ENCODE measurements at places on chromosomes 4 and X.

- DNase-seq, result no peak
Measured at GRCh38 chr4:47736555-47736954, 101.3 kb downstream of the CORIN start.

GRCh38 chr4:123346951-123347350, 49.6 kb upstream of the SPRY1 start:
- DNase-seq, result no peak

DNA sequence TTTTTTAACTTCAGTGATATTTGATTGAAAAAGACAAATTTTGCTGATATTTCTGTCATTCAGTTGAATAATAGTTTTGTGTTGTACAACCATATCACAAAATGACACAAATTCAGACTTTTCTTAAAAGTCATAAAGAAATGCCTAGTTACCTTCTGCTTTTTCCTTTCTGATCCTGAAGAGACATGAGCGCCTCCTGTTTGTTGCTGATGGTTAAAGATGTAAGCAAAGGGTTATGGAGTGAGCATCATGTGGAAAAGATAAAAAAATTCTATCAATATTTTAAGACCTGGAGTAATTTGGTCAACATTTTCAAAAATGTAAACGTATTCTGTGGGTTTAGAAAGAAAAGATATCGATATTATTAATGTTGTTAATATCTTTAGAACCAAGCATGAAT, 669.9 kb upstream of the NR3C2 start:
- DNase-seq, result no peak

DNA sequence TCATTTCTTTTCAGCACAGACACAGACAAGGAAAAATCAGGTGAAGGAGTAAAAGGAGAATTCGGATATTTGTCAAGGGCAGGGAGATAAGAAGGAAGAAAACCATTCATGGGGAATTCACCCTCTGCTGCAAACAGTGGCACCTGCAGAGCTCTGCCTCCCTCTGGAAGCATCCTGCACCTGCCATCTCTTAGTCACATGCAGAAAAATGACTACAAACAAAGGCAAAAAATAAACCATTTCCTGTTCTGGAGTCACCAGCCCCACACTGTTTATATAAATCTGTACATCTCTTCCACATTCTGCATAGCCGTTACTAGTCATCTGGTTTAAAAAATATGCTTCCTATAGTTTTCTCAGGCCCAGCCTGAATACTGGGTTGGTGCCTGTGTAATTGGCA, 205.3 kb downstream of the ARAP2 start:
- peak; percentile 1 for DNase-seq

DNA sequence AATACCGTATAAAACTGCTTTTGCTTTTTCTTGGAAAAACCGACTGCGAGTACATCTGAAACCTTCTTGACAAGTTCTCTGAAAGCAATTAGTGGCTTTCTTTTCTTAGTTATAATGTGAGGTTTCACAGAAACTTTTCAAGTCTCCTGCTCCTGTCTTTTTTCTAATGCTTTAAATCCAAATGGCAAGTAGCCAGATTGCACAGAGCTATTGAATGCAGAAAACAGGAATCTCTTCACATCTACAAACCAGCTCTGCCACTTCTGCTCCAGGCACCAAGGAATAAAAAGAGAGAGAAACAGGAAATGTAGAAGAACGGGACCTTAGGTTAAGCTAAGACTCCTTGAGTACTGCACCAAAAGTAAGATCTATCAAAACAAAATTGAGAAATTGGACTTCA, 267.3 kb upstream of the TET2 start:
- DNase-seq, result no peak

DNA sequence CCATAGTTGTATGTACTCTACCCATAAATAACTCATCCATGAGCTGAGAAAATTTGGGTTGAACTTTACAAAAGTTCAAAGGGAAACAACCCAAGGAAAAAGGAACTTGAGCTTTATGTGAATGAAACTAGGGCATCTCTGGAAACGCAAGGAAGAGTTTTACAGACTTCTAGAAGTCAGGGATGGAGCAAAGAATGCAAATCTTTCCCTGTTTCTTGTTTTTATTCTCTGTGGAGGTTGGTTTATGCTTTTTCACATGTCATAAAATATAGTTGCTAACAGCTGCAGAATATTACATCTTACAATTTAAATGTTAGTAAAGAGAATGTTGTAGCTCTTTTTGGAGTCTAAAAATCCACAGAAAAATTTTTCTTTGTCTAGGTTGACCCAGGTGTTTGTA, 754.1 kb downstream of the PCDH7 start:
- DNase-seq, result no peak

- DNase-seq, result no peak
Measured at GRCh38 chrX:120244395-120244734, 6.2 kb upstream of the ZBTB33 start.

DNA sequence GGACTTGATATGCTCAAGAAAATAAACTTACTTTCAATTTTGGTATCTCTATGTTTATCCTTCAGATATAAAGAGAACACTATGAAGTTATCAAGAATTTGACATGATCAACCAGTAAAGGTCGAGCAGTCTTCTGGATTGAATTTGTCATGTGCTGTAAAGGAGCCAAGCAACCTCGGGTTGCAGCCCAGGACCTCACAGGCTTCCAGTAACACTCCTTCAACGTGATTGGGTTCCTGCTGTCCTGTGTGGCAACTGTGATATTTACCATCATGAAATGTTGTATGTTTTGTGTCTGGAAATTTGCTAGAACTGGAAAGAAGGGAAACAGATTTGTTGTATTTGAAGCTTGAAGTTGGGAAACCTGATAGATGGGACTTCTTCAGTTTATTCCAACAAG, 52.0 kb upstream of the UGT2B7 start:
- no peak for DNase-seq

DNA sequence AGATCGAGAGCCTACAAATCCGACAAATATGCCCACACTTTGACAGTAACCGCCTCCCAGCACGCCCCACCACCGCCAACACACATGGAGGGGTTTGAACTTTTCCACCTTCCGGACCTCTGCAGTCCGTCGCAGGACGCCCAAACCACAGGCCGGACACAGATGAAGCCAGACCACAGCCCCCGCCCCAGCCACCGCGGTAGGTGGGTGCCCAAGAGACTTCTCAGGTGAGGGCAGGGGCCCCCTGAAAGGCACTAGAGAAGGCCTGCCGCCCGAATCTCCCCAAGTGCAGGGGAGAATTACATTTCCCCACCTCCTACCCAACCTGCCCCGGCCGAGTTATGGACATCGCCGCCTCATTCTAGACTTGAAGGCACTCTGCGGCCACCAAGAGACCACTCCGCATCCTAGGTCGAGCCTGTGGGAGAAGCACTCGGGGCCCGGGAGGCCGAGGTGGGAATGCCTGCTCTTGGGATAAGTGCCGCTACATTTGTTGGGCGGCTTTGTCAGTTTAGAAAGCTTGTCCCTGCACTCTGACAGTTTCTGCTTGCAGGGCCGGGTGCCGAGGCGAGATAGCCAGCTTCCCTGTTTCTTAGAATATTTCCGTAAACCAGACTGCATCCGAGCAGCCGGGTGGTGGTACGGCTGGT, 21.5 kb downstream of the HAND2 start:
- DNase-seq, result no peak

- DNase-seq, result no peak
Measured at GRCh38 chr4:126807132-126807531, 825.6 kb upstream of the INTU start.

DNA sequence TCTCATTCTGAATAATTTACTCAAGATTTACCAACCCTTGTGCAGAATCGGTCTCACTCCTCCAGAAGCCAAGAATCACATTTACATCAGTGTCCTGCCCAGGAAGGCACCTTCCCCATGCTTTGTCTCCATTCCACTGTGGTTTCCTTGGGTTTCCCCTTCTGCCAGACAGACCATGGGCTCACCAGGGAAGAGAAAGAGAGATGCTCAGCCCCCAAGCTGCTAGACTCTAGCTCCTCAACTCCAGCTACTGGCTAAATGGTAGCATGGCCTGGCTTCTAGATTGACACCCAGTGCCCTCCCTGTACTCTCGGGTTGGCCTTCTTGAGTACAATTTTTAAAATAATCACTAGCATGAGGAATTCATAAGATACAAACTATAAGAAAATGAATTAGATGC, 12.9 kb downstream of the TLR10 start:
- no peak for DNase-seq

- DNase-seq, result no peak
Measured at GRCh38 chr4:149534779-149535178, 280.9 kb downstream of the IQCM start.

- DNase-seq, result no peak
Measured at GRCh38 chr4:17712166-17712565, 69.3 kb downstream of the FAM184B start.

DNA sequence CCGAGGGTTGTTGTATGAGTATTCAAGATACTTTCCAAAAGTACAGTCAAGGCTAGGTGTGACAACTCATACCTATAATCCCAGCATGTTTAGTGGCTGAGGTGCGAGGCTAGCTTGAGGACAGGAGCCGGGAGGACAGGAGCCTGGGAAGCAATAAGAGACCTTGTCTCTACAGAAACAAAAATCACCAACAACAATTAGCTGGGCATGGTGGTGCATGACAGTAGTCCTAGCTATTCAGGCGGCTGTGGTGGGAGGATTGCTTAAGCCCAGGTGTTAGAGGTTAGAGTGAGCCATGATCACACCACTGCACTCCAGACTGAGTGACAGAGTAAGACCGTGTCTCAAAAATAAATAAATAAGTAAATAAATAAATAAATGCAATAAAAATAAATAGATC, 91.6 kb downstream of the TLL1 start:
- DNase-seq, result no peak

DNA sequence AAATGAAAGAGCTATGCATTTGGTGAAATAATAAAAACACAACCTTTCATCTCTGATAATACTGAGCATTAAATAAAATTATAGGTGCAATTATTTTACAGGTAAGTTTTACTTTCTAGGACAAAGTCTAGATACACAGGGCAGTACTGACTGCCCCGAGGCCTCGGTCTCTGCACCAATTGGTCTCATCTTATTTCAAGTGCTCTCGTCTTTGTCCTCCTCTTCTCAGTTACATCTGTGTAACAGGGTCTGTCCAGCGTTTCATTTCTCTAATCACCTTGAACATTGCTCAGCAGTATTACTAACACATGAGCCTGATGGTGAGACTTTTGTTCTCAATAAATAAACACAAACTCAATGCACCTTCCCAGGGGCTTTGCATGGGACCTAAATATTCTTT, 44.5 kb downstream of the SORBS2 start:
- no peak for DNase-seq

- no peak for DNase-seq
Measured at GRCh38 chr4:93203708-93204107, 624.8 kb upstream of the ATOH1 start.

DNA sequence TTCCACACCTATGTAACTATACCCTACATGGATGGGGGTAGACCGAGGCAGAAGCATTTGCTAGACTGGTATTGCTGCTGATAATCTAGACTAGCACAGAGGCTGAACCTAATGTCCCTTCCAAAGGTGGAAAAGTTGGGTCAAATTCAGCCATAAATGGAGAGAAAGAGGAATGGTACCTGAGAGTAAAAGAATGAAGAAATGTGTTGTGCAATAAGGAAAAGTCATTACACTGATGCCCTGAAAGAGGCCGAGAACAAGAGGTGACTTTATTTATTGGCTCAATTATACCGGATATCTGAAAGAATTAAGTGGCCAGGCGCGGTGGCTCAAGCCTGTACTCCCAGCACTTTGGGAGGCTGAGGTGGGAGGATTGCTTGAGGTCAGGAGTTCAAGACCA, 52.1 kb downstream of the ZNF41 start:
- DNase-seq, result no peak

DNA sequence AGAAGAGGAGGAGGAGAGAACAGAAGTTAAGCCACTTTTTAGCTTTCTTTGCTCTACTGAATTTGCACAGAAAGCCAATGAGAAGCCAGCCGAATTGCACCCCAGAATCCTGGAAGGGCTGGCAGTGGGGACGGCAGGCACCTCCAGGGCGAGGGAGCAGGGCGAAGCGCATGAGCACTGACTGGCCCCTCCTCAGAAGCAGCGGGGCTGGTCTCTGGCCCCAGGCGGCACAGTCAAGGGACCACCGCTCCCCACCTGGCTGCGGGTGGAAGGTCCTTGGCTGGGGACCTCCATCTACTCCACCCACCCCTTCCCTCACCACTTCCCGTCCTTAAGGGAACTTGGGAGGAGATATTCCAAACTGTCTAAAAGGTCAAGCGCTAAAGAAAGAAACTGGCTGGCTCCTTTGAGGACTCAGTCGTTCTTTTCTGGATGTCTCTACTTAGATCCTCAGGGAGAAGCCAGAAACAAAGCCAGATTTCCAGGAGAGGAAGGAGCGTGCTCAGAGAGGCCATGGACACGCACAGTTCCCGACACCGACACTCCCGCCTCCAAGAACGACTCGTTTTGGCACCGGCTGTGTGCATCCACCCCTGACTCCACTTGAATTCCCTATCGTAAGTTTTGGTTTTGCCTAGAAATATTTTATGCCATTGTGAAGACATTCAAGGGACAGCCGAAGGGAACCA, 59.5 kb upstream of the CRMP1 start:
- DNase-seq, result no peak

DNA sequence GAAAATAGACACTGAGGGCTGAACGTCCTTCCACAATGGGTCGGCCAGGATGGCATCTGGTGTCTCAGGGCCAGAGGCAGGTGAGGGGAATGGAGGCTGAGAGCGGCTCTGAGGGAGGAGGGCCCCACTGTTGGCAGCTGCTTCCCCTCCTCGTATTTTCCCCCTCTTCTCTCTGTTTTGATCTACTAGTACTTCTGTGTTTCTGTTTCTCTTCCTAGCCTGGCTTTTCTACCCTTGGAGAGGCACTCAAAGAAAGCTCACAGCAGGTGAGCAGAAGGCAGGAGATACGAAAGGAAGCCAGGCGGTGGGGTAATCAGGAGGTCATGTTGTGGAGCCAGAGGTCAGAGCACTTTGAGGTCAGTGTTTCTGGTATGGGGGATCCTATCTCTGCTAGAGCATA, 151.8 kb upstream of the GATB start:
- no peak for DNase-seq
